Suprapubic skin (tissue), 4 donors: ENCODE measurements at places on chromosomes 5 and 9.

GRCh38 chr9:114607671-114608524, 3.2 kb upstream of the TMEM268 start:
- H3K4me3 ChIP-seq: no peak overlapping the region
- peaks cover 20% of the 10 kb centered on the region for H3K4me1 ChIP-seq
- H3K27me3 ChIP-seq: no peaks in the 10 kb centered on the region
- no peaks in the 10 kb centered on the region for H3K36me3 ChIP-seq
- H3K27ac ChIP-seq: no peak overlapping the region

GRCh38 chr9:85062385-85063022, 393.0 kb downstream of the NTRK2 start:
- H3K4me1 ChIP-seq: no peaks in the 10 kb centered on the region
- H3K36me3 ChIP-seq: no peaks in the 10 kb centered on the region
- no peak for DNase-seq
- H3K27me3 ChIP-seq: peaks cover 2% of the 10 kb centered on the region
- H3K27ac ChIP-seq: no peak overlapping the region

- H3K4me3 ChIP-seq: no peak overlapping the region
- H3K27me3 ChIP-seq: no peaks in the 10 kb centered on the region
- no peak overlapping the region for H3K27ac ChIP-seq
- H3K36me3 ChIP-seq: no peaks in the 10 kb centered on the region
- no peaks in the 10 kb centered on the region for H3K4me1 ChIP-seq
- no peak for DNase-seq
Measured at GRCh38 chr5:44443172-44443571, 54.0 kb upstream of the FGF10 start.

- H3K27me3 ChIP-seq: no peaks in the 10 kb centered on the region
- no peak overlapping the region for H3K27ac ChIP-seq
- H3K36me3 ChIP-seq: peaks cover 32% of the 10 kb centered on the region
- no peak for DNase-seq
- H3K4me3 ChIP-seq: no peak overlapping the region
Measured at GRCh38 chr5:112906637-112907036, 15.4 kb downstream of the REEP5 start.

DNA sequence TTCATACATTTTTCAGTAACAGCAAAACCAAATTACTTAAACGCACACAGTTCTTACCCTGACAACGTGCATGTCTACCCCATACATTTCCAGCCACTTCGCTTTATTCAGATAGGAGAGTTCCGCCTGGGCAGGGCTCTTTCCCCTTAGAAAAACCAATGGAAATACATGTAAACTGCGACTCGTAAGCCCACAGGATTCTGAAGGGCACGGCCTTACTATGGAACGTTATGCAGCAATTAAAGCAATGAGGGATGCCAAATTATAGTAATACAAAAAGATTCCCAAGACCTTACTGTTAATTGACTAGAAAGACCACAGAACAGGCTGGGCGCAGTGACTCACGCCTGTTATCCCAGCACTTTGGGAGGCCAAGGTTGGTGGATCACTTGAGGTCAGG, 64.5 kb downstream of the EPB41L4B start:
- no peak for DNase-seq
- peaks cover 10% of the 10 kb centered on the region for H3K4me1 ChIP-seq
- H3K27ac ChIP-seq: no peak overlapping the region
- no peak overlapping the region for H3K4me3 ChIP-seq
- no peaks in the 10 kb centered on the region for H3K27me3 ChIP-seq

GRCh38 chr5:166942948-166943347, 1348.5 kb upstream of the WWC1 start:
- H3K4me1 ChIP-seq: no peaks in the 10 kb centered on the region
- no peaks in the 10 kb centered on the region for H3K27me3 ChIP-seq
- H3K36me3 ChIP-seq: no peaks in the 10 kb centered on the region
- H3K27ac ChIP-seq: no peak overlapping the region

GRCh38 chr5:1164696-1165630, 36.4 kb upstream of the SLC6A19 start:
- peaks cover 23% of the 10 kb centered on the region for H3K4me1 ChIP-seq
- H3K4me3 ChIP-seq: no peak overlapping the region
- no peak for DNase-seq
- no peaks in the 10 kb centered on the region for H3K36me3 ChIP-seq
- H3K27me3 ChIP-seq: peaks cover 9% of the 10 kb centered on the region

- peaks cover 8% of the 10 kb centered on the region for H3K27me3 ChIP-seq
- H3K4me1 ChIP-seq: no peaks in the 10 kb centered on the region
- H3K27ac ChIP-seq: no peak overlapping the region
- H3K4me3 ChIP-seq: no peak overlapping the region
- no peak for DNase-seq
- no peaks in the 10 kb centered on the region for H3K36me3 ChIP-seq
Measured at GRCh38 chr5:6468104-6468503, 19.4 kb downstream of the UBE2QL1 start.

DNA sequence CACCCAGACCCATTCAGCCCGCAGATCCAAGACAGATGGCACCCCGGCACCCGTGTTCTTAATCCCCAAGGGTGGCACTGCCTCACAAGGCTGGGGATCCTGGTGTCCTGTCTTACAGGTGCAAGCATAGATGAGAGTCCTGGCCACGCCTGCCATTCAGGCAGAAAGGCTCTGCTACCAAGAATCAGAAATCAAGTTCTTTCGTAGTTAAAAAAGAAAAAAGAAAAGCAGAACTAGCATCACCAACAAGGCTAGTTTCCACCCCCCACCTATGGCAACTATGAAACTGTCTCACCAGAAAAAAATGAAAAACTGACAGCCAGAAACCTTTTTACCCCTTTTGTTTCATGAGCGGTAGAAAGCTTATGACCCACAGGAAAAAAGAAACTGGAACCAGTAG, 170.4 kb downstream of the SYK start:
- H3K4me1 ChIP-seq: peaks cover 52% of the 10 kb centered on the region
- no peak for DNase-seq
- no peaks in the 10 kb centered on the region for H3K27me3 ChIP-seq

DNA sequence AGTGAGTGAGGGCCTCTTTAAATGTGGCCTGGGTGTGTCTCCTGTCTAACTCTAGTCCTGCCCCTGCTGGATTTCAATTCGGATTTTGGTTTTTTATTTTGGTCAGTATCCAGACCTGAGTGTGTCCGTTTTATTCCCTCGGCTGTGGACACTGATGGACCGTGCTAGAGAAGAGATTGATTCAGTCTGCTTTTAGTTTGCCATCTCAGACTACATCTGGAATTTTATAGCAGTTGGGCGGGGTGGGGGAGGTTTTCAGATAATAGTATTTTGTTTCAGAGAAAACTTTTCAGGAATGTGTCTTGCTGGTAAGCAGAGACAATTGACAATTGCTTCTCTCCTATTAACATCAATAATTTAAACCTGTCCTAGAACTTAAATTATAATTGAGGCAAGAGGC, 308.1 kb downstream of the ARHGAP26 start:
- no peaks in the 10 kb centered on the region for H3K36me3 ChIP-seq
- no peak for DNase-seq
- H3K27ac ChIP-seq: no peak overlapping the region
- H3K4me3 ChIP-seq: no peak overlapping the region

GRCh38 chr9:137403269-137403668, 19.7 kb downstream of the EXD3 start:
- H3K27me3 ChIP-seq: no peaks in the 10 kb centered on the region
- DNase-seq: no peak
- H3K4me3 ChIP-seq: no peak overlapping the region
- no peaks in the 10 kb centered on the region for H3K36me3 ChIP-seq
- H3K4me1 ChIP-seq: peaks cover 17% of the 10 kb centered on the region

DNA sequence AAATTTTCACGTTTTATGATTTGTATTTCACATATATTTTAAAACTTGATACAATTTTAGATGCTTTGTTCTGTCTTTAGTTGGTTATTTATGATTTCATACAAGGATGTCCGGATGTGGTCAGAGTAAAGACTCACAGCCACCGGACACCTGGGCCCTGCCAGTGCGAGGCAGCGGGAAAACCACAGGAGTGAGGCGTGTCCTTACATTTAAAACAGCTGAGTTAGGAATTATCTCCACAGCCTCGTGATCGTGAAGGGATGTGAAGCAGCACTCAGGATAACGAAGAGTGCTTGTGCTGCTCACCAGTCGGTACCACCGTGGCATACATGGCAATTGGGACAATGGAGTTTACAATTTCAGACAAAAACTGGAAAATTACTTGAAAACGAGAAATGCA, 14.0 kb downstream of the SNX18 start:
- no peaks in the 10 kb centered on the region for H3K36me3 ChIP-seq
- peaks cover 70% of the 10 kb centered on the region for H3K4me1 ChIP-seq
- H3K27ac ChIP-seq: no peak overlapping the region
- no peaks in the 10 kb centered on the region for H3K27me3 ChIP-seq
- DNase-seq: no peak

DNA sequence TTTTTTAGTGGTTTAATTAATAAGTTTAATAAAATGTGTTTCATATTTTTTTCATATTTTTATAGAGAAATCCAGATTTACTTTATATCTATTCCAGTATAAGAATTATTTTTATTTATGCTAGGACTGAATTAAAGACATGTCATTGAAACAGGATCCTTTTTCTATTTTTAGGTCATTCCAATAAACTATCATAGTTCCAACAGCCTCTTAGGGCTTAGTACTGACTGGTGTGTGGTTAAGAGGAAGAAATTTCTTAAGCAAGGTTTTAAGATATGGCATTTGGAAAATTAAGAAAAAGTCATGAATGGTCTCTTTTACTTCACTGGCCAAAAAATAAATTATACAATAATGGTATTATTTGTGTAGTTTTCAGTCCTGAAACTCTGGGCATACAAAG, 31.2 kb upstream of the PRR16 start:
- no peaks in the 10 kb centered on the region for H3K36me3 ChIP-seq
- no peak overlapping the region for H3K27ac ChIP-seq
- no peaks in the 10 kb centered on the region for H3K27me3 ChIP-seq
- H3K4me3 ChIP-seq: no peak overlapping the region
- DNase-seq: no peak
- H3K4me1 ChIP-seq: no peaks in the 10 kb centered on the region

GRCh38 chr5:132468656-132469379, 21.8 kb downstream of the IRF1 start:
- no peak overlapping the region for H3K4me3 ChIP-seq
- H3K27me3 ChIP-seq: no peaks in the 10 kb centered on the region
- H3K27ac ChIP-seq: no peak overlapping the region
- peaks cover 32% of the 10 kb centered on the region for H3K4me1 ChIP-seq
- DNase-seq: peak; percentile 13

- peaks cover 1% of the 10 kb centered on the region for H3K4me1 ChIP-seq
- DNase-seq: no peak
- peaks cover 20% of the 10 kb centered on the region for H3K36me3 ChIP-seq
- no peaks in the 10 kb centered on the region for H3K27me3 ChIP-seq
- no peak overlapping the region for H3K27ac ChIP-seq
Measured at GRCh38 chr5:140329739-140330481, 16.5 kb downstream of the HBEGF start.

DNA sequence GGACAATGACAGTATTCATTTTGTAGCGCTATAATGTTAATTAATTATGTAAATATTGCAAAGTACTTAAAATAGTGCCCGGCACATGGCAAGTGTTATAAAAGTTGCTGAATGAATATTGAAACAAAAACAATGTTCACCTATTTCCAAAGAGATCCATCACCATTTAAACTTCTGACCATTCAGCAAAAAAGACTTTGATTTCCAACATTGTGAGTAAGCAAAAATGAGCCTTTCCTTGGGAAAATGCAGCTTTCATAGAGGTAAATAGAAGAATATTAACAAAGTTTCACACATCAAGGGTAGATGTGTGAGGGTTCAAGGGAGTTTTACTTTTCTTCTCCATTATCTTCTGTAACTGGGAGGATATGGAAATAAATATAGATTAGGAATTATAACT, 1089.4 kb upstream of the C9orf72 start:
- no peaks in the 10 kb centered on the region for H3K27me3 ChIP-seq
- no peaks in the 10 kb centered on the region for H3K4me1 ChIP-seq
- no peak for DNase-seq

DNA sequence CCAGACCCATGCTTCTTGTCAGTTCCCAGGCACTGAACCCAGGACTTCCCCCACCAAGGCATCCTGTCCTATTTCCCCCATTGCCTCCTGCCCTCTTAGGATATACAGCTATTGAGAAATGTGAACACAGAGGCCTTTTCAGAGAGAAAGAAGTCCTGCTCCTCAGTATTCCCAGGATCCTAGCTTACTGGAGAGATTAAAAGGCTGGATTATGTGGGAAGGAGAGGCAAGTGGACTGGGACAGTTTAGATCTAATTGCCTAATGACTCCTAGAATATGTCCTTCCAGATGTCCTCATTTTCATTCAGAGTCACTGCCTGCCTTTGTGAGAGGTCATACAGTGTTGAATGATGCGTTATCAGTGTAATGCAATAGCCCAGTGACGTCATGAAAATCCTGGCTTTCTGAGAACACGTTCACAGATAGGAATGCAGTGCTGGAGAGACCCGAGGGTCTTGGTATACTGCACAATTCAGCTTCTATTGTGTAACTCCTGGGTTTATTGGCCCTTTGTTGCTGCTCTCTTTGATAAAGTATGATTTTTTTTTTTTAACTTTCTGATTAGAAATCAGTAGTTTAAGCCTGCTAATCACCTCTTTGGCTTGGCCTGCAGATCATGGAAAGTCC, 26.2 kb downstream of the WWC1 start:
- peak overlapping the region; percentile 27 for H3K27ac ChIP-seq
- H3K27me3 ChIP-seq: no peaks in the 10 kb centered on the region
- H3K36me3 ChIP-seq: no peaks in the 10 kb centered on the region
- H3K4me3 ChIP-seq: no peak overlapping the region
- peaks cover 17% of the 10 kb centered on the region for H3K4me1 ChIP-seq

- H3K27me3 ChIP-seq: no peaks in the 10 kb centered on the region
- no peak for DNase-seq
- H3K4me3 ChIP-seq: no peak overlapping the region
- H3K36me3 ChIP-seq: no peaks in the 10 kb centered on the region
Measured at GRCh38 chr9:106596984-106597383, 266.0 kb upstream of the ZNF462 start.

DNA sequence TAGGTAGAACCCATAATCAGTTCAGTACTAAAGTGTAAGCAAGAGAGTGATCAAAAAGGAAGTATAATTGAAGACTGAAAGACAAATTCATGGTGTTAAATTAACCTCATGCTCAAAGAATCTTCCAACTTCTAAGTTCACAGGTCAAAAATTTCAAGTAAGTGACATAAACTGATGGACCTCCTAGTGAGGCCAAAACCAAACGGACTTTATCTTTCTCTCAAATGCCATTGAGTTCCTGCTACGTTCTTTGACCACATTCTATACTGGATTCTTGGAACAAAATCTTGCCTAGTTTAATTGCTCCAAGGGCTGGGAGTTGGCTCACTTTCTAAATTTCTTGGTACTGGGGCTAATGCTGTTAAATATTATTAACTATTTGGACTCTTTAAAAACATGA, 794.9 kb downstream of the TLE4 start:
- H3K4me1 ChIP-seq: no peaks in the 10 kb centered on the region
- DNase-seq: no peak
- H3K36me3 ChIP-seq: no peaks in the 10 kb centered on the region
- no peaks in the 10 kb centered on the region for H3K27me3 ChIP-seq
- no peak overlapping the region for H3K27ac ChIP-seq

DNA sequence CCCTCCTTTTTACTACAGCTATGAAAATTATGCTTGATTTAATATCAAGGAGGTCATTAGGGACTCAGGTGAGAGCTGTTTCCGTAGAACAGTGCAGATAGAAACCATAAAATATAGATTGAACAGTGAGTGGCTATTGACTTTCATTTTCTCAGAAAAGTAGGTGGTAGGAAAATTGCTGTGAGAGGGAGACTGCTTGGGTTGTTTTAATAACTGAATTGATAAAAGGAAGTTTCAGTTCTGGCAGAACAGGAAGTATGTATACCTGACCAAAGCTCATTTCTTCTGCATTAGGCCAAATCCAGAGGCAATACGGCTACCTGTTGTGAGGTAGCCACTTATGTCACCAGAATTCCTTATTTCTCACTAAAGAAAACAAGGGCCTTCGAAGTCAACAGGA, 761.7 kb upstream of the ARRDC3 start:
- no peak overlapping the region for H3K27ac ChIP-seq
- no peak for DNase-seq
- H3K36me3 ChIP-seq: no peaks in the 10 kb centered on the region
- no peaks in the 10 kb centered on the region for H3K27me3 ChIP-seq
- H3K4me1 ChIP-seq: no peaks in the 10 kb centered on the region
